ENCODE measurements at places on chromosomes 7 and 10.
A peak's percentile ranks its signal among the peaks of the same experiment; 100 is the strongest.

GRCh38 chr10:103654925-103655324 lies 161.4 kb downstream of the NEURL1 start:
- DNase-seq: no peak

DNA sequence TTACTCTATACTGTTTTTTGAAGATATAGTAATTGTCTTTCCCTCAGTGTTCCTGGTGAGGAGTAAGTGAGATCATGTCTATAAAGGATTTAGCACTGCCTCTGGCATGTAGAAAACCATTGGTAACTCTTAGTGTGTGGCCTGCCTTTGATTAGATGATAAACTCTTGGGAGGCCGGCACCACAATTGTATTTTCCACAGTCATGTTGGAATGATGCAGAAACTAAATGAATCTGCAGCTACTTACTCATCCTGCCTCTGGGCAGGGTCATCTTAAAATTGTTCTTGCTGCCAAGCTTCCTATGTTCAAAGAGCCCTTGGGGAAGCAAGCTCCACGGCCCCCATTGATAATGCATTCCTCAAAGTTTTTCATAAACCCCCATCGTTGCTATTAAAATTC lies 204.6 kb downstream of the ANKRD7 start:
- DNase-seq: no peak

- DNase-seq: no peak
These were observed 35.0 kb downstream of the HDAC9 start for GRCh38 chr7:18530224-18531179.

DNA sequence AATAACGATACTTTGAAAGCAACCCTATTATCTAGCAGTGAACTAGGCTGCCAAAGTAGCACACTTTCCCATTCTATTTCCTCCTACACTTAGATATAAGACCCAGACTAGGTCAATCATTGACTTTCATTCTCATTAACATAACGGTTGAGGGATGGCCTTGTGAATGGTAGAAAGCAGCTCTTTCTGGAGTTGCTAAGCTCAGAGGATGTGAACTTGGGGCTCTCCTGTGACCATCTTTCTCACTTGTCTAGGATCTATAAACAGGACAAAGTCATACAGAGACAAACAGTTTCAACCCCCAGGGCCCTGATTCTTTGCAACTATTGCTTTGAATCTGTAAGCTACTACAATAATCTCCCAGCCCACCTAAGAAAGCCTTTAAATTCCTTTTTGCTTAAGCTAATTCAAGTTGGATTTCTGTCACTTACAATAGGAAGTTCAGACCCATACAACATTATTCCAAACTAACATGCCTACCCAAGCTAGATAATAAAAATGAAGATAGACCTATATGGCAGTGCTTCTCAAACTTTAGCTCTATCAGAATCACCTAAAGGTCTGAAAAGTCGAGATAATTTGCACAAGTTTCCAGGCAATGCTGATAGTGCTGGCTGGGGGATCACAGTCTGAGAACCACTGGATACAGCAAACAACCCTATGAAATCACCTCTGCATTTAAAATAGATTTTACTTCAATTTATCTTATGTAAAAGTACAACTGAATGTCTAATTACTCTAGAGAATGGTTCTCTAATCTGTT lies 16.7 kb downstream of the P4HA1 start:
- no peak for DNase-seq

DNA sequence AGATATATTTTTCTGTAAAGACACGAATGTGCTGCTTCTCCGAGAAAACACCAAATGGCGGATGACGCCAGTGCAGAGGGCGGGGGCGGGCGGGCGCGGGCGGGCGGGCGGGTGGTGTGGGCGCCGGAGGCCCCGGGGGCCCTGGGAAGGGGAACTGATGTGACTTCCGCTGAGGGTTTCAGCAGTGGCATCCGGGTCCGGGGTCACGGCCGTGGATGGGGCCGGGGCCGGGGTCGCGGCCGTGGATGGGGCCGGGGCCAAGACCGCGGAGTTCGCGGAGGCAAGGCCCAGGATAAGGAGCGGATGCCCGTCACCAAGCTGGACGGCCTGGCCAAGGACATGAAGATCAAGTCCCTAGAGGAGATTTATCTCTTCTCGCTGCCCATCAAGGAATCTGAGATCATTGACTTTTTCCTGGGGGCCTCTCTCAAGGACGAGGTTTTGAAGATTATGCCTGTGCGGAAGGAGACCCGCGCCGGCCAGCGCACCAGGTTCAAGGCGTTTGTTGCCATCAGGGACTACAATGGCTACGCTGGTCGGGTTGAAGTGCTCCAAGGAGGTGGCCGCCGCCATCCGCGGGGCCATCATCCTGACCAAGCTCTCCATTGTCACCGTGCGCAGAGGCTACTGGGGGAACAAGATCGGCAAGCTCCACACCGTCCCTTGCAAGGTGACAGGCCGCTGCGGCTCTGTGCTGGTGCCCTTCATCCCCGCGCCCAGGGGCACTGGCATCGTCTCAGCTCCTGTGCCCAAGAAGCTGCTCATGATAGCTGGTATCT lies 20.3 kb upstream of the IGF2BP3 start:
- peak; percentile 32 for DNase-seq

DNA sequence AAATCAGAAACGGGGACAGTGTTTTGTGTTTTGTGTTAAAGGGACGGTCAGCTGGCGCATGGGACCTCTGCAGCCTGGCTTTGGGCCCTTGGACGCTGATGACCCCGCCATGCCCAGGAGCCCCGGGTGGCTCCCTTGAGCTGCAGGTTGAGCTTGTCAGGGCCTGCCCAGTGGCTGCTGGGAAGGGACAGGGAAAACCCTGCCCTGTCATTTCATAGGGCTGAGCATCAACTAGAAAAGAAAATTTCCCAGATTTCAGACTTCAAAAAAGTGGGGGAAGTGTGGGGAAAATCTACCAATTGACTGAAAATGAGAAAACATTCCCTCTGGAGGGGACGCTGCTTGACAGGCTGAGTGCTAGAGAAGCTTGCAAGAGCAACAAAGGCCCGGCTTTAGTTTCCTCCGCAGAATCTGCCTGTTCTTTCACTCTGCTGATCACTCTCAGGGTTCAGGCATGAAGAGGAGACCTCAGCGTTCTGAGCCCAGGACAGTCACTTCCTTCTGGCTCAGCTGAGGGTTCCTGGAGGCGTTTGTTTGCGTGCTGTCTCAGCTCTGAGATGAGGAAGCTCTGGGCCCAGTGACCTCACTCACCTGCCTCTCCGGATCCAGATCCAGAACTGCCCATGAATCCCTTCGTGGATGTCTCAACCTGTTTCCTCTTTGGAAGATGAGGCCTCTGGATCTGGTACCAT lies 18.6 kb upstream of the DNAJB6 start:
- DNase-seq: no peak
